MG63 (cell line): ENCODE measurements at places on chromosomes 13 and 19.
A peak's percentile ranks its signal among the peaks of the same experiment; 100 is the strongest.

GRCh38 chr19:47351548-47351947 is 2.4 kb downstream of the DHX34 start:
- DNase-seq, result peak; percentile 26

DNA sequence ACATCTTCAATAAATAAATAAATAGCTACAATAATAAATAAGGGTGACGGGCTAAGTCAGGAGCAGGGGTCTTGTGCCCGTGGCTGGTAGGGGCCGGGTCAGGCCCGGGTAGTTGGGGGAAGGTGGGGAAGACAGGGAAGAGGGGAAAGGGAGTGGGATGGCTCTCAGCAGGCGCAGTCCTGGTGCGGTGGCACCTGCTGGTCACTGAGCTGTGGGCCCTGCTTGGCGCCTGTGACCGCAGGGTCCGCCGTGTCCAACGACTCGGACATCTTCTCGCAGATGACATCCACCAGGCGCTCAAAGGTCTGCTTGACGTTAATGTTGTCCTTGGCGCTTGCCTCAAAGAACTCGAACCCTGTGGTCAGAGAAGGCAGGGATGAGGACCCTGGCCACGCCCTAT is 4.3 kb downstream of the MPV17L2 start:
- no peak for DNase-seq

GRCh38 chr13:48493851-48494250 is 39.0 kb downstream of the RCBTB2 start:
- DNase-seq, result no peak

DNA sequence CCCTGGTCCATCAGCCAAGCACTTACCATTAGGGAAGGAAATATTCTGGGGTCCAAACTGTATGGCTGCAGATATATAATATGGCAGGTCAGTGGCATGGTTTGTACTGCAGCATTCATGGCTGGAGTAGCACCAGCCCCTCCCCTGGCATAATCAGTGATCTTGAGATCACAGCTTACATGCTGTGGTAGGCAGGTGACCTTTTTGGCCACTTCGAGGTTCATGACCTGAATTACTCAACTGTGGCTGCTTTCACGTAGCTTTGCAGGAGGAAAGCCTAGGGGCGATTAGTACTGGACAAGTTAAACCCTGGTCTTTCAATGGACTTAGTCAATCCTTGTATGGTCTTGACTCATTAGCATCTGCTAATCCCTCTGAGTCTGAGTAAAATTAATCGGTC is 169.8 kb downstream of the SPRY2 start:
- no peak for DNase-seq

DNA sequence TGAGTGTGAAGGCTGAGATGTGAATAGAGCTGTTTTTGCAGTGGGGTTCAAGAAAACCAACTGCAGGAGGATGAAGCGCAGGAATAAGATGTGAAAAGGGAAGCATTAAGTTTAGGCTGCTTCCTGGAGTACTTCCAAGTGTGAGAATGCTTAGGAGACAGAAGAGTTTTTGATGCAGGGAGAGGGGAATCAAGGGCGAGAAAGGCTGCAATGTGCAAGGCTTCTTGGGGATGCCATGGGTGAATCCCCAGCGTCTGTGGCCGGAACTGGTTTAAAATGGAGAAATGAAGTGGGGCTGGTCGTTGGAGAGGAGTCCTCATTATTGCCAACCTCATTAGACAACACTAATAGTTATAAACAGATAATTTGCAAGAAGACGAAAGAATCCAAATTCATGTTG is 764.9 kb downstream of the LIG4 start:
- DNase-seq, result no peak

DNA sequence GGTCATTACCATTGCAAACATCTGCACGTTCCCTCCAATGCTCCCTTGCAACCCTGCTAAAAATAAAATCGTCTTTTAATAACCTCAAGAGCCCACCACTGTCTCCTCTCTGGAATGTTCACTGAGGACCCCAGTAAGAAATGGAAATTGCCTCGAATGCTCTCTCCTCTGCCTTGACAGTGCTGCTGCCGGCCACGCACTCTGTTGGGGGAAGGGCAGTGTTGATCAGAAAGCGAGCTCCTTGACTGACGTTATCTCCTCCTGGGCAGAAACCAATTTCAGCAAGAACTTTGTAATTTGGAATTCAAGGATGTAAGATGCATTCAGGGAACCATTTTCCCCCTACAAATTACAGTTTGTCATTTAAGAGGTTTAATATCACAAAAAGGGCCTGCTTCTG is 718.5 kb downstream of the UQCRFS1 start:
- no peak for DNase-seq

GRCh38 chr13:109012115-109012514 is 382.7 kb downstream of the MYO16 start:
- DNase-seq, result no peak
